ENCODE measurements at places on chromosomes 1 and 21.

GRCh38 chr1:205512059-205513045 lies 7.9 kb downstream of the CDK18 start:
- peak; percentile 88 for DNase-seq

DNA sequence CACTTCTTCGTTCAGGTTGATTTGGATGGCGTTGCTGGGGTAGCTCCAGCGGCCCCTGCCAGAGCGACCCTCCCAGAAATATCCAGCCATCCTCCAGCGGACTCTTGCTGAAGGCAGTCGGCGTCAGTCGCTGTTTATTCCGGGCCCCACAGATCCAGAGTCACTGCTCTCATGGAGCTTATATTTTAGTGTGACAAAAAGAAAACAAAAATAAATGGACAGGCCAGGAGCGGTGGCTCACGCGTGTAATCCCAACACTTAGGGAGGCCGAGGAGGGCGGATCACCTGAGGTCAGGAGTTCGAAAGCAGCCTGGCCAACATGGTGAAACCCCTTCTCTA lies 791 bp upstream of the CFAP298 start:
- no peak for DNase-seq

DNA sequence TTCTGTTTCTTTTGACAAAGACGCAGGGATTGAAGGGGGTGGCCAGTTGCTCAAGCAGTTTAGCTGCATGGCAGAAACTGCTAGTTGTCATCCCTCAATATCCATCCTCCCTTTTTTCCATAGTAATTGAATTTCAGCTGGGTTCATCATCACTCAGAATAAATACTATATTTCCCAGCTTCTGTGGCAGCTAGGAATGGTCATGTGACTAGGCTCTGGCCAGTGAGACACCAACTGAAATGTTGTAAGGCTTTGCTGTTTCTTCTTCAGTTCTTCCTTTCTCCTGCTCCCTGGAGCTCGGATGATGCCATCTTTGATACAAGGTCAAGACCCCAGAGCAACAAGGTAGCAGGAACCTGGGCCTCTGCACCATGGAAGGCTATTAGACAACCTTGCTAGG lies 61.0 kb downstream of the TMCO4 start:
- DNase-seq = no peak

GRCh38 chr1:27872059-27872801 lies at the start of gene THEMIS2:
TSS of gene THEMIS2 (plus strand) at chr1:27872544. CDS start at chr1:27872572, 28 bp downstream.
- DNase-seq = peak; percentile 85

DNA sequence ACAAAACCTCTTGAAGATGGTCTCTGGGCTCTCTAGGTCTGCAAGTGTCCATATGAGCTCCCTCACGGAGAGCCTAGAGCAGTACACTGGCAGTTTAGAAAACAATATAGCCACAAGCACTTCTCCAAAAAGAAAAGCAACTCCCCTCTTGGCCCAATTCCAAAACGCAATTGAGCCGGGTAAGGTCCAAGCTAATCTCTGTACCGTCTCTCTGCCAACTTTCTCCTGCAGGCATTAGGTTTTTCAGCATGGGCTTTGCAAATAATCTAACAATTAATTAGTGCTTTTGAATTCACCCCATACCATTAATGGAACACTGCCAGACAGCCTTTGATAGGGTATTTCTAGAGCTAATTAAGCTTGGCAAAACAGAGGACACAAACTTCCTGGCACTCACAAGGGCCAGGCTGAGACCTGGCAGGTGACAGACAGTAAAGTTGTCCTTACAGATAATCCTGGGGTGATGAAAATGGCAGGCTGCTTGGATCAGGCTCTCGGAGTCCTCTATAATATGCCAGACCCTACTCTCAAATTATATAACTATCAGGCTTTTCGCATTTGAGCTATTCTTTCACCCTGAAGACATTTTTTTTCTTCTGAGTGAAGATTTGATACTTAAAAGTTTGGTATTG lies 39.8 kb downstream of the TGFBR3 start:
- DNase-seq = no peak

- no peak for DNase-seq
Observed at GRCh38 chr1:106995970-106996369, 60.5 kb upstream of the PRMT6 start.

DNA sequence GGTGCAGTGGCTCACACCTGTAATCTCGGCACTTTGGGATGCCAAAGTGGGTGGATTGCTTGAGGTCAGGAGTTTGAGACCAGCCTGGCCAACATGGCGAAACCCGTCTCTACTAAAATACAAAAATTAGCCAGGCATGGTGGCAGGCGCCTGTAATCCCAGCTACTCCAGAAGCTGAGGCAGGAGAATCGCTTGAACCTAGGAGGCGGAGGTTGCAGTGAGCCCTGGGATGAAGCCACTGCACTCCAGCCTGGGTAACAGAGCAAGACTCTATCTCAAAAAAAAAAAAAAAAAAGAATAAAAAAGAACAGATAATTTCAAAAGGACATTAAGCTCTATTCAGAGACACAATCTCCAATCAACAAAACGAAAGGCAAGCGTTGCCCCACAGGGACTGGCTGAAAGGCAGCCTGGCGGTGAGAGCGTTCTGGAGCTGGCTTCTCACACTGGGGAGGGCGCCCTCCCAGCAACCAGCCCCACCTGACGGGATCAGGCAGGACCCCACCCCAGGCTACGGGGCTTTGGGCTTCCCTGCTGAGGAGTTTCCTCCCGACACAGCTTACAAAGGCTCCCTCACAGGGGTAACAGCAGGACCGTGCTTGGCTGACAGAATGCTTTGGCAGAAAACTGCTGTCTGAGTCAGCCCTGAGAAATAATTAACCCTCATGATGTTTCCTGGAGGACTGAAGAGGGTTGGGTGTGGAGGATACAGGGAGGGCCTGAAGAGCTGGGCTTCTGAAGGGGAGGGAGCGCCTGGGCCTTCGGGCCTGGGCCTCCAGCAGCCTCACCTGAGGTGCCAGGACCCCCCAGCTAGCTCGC lies 31.1 kb upstream of the SRP9 start:
- DNase-seq = peak; percentile 75

GRCh38 chr1:65538086-65538485 lies 117.6 kb downstream of the LEPR start:
- no peak for DNase-seq

- DNase-seq = no peak
Observed at GRCh38 chr1:99594205-99594604, 51.7 kb upstream of the PALMD start.

GRCh38 chr1:208184966-208185654 lies 59.1 kb downstream of the PLXNA2 start:
- DNase-seq = no peak

- no peak for DNase-seq
Observed at GRCh38 chr1:230391776-230392535, 34.2 kb downstream of the PGBD5 start.

GRCh38 chr1:45198185-45198584 lies 8.2 kb downstream of the ZSWIM5 start:
- no peak for DNase-seq

- no peak for DNase-seq
Observed at GRCh38 chr1:53038566-53038965, 23.4 kb upstream of the PODN start.

DNA sequence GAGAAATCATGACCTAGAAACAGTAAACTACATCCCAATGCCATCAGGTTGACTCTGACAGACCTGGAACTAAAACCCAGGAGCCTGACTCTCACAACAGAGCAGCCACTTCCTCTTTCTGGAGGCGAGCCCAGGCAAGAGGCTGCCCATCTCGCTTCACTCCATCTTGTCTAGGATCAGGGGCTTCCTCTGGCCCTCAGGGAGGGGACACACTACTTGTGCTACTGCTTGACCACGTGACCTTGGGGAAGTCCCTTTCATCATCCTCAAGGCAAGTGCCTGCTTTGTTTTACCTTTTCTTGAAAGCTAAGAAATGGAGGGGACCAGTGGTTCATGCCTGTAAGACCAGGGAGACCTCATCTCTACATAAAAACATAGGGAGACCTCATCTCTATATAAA lies 2.6 kb upstream of the TENT5B start:
- DNase-seq = no peak

DNA sequence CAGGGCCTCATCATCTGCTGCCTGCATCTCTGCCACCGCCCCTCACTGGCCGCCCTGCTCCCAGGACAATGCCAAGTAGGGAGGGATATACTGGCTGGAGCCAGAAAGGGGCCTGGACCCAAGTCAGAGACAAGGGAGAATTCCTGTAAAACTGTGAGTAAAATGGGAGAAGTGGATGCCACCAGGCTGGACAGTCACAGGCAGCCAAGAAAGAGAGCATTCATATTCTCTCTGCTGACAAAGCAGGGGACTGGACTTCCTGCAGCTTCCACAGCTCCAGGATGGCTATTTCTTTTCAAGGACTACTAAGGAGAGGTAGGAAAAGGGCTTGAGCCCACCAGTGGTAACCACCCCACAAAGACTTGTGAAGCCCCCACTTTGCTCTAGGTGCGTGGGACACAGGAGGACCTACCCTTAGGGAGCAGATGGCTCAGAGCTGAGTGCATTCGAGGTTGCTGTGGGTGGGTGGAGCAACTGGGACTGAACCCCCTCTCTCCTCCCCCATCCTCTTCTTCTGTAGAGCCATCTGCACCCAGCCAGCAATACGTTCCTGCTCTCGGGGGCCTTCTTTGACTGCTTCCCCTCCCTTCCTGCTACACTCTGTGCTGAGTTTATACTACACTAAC lies 57.5 kb downstream of the GLIS1 start:
- no peak for DNase-seq

DNA sequence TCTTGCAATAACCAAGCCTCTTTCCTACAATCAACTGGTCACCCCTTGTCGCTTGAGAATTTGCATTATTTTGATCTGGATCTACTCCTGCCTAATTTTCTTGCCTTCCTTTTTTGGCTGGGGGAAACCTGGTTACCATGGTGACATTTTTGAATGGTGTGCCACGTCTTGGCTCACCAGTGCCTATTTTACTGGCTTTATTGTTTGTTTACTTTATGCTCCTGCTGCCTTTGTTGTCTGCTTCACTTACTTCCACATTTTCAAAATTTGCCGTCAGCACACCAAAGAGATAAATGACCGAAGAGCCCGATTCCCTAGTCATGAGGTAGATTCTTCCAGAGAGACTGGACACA lies 743 bp downstream of the GPR52 start:
- DNase-seq = no peak

DNA sequence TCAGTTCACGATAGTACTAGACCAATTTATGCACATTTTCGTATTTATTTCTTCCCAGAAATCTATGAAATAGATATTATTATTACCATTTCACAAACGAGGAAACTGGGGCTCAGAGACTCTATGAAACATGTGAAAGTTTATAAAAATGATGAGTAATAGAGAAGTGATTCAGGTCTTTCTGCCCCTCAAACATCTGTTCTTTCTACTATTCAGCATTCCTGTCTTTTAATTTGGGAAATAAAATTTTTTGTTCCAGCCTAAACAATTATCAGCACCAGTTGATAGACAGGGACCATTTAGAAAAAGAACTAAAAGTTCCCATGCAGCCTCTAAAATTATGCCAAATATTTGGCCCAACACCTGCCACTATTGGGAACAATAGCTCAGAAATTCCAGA lies 585.1 kb downstream of the PTPRC start:
- DNase-seq = no peak

DNA sequence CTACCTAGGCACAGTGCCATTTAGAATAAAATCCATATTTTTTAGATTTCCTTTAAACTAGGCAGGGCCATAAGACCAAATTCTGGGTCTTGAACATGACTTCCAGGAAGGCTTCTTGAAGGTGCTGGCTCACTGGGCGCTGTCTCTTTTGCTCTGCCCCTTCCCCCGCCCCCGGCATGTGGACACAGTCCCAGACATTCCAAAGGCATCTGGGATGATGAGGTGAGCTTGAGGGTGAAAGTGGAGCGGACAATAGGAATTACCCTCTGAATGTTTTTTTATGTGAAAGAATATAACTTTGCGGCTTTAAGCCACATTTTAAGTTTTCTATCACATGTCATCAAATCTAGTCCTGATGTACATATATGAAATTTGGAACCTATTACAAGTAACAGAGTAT lies 29.4 kb downstream of the RWDD3 start:
- no peak for DNase-seq

GRCh38 chr21:41024746-41025254 lies 143.2 kb upstream of the BACE2 start:
- DNase-seq = no peak

GRCh38 chr21:35111321-35111930 lies 62.3 kb upstream of the RUNX1 start:
- no peak for DNase-seq
